ENCODE measurements at places on chromosomes 7 and 10.

- no peak for DNase-seq
Observed at GRCh38 chr7:3174515-3175284, 126.4 kb upstream of the SDK1 start.

DNA sequence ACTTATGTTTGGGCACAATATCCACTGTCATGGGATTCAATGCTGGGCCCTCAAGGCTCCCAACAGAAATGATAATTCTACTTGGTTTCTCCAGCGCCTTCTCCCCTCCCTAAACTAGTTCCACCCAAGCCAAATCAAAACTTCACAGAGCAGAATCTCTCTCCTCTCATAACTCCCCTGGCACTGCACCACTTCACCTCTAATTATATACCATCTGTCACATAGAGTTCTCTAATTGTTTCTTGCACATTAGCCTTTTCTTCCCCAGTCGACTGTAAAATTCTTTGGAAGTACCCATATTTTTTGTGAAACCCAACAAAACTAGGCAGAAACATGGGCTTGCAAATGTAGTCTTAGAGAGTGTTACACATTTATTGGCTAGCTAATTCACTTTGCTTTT, 8.1 kb downstream of the SGMS1 start:
- DNase-seq = no peak

DNA sequence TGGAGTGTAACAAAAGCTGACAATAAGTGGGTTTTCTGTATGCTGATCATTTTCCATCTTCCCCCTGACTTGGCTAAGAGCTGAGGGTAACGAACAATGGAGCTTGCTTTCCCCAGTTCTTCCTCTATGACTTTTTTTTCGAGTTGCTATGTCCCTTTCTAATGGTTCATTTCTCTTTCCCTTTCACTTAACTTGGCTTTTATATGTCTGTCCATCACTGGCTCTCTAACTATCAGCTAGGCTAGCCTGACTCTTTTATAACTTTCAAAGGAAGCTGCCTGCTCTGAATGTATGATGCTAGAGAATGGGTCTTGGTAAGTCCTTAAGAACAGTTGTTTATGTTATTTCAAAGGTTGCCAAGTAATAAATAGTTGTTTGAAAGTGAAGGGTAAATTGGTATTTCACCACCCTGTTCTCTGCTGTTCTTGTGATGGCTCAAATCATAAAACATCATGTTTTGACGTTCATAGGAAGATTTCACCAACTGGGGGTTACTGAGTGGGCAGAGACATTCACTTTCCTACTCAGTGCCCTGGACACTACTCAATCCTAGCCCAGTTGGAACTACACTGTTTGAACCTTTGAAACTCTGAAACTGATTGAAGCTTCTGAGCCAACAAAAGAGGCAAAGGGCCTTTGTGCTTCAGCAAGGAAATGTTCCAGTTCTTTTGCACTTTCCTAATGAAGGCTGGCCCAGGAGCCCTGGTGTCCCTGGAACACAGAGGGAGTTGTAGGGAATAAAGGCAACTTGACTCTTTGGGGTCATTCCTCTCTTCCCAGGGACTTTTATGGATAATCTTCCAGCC, 85.4 kb upstream of the PHYHIPL start:
- no peak for DNase-seq

DNA sequence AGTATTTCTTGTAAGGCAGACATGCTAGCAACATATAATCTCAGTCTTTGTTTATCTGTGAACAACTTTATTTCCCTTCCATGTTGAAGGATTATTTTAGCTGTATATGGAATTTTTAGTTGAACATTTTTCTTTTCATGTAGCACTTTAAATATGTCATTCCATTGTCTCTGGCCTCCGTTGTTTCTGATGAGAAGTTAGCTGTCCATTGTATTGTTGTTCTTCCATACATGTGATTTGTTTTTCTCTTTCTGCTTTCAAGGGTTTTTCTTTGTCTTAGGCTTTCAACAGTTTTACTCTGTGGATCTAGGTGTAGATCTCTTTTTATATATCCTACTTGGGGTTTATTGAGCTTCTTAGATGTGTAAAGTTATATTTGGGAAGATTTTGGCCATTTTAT, 66.3 kb upstream of the COMTD1 start:
- no peak for DNase-seq

DNA sequence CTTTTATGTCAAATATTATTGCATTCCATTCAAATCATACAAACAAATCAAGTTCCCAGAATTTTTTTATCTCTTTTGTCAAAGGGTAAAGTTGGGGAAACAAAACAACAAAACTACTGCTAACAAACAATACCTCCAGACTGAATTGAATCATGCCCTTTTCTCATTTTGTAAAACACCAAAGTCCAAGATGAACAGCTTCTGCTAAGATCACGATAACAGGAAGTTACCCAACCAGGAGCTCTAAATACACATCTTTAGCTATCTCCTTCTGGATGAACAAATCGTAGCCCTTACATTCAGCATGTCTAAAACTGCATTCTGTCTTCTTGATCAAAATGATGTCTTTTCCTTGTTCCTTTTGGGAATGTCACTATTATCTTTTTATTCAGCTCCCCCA, 97.4 kb downstream of the CTTNBP2 start:
- DNase-seq = no peak

- DNase-seq = no peak
Observed at GRCh38 chr10:112184052-112184371, 447 bp upstream of the GPAM start.

DNA sequence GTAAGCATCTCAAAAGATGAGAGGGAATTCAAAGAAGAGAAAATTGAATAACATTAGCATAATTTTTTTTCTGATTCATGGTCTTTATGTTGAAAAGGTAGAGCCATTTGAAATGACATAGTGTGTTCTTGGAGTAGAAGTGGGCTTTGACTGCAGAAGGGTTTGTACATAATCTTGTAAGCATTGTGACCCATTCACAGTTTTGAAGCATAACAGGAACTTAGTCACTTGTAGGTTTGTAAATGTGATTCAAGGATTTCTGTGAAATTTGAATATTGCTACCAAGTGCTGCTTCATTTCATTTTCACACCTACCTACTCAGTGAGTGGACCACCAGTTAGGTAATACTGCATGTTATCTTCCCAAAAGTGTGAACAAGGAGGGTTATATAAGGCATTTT, 68.6 kb downstream of the PON1 start:
- no peak for DNase-seq

DNA sequence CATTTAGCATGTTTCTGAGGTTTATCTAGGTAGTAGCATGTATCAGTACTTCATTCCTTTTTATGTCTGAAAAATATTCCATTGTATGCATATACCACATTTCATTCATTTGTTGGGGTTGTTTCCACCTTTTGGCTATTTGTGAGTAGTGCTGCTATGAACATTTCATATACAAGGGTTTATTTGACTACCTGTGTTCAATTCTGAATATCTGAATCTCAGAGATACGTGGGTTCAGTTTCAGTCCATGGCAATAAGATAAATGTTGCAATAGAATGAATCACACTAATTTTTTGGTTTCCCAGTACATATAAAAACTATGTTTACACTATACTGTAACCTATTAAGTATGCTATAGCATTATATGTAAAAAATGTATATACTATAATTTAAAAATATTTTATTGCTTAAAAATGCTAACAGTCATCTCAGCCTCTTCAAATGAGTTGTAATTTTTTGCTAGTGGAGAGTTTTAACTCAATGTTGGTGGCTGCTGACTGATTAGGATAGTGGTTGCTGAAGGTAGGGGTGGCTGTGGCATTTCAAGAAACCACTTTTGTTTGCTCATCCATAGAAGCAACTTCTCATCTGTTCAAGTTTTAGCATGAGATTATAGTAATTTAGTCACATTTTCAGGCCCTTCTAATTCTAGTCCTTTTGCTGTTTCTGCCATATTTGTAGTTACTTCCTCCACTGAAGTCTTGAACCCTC, 13.9 kb downstream of the PLEKHA1 start:
- DNase-seq = no peak

DNA sequence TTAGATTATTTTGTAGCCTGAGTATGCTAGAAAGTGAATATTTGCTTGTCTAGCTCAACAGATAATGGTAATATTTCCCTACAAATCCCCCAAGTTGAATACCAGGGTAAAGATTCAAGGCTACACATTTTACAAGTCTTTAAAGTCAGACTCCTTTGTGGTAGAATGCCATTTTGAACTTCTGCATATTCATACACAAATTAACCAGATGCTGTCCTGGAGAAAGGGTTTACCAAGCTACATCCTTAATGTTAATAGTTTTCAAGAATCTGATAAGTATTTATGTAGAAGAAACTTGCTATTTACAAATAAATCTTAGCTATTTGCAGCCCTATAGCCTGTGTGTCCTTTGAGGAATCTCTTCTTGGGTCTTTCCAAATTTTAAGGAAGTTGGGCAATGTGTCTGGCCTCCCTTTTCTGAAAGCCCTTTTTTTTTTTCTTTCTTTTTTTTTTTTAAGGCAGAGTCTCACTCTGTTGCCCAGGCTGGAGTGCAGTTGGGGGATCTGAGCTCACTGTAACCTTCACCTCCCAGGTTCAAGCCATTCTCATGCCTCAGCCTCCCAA, 82.6 kb downstream of the CPEB3 start:
- no peak for DNase-seq

- DNase-seq = no peak
Observed at GRCh38 chr10:122055252-122055651, 66.3 kb downstream of the TACC2 start.

DNA sequence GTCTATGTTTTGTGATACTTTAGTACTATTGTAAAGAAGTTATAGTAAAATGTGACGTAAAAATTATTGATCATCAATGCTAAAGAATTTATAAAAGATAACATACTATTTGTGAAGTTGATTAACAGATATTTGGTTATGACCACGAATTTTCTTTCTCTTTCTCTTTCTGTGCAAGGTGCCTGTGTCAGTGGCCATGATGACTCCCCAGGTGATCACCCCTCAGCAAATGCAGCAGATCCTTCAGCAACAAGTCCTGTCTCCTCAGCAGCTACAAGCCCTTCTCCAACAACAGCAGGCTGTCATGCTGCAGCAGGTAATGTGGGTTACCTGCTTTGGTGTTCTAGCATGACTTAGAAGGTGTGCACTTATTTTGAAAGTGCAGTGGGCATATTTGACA, 213.7 kb downstream of the FOXP2 start:
- no peak for DNase-seq

GRCh38 chr7:52317921-52318320, 717.5 kb upstream of the POM121L12 start:
- no peak for DNase-seq

DNA sequence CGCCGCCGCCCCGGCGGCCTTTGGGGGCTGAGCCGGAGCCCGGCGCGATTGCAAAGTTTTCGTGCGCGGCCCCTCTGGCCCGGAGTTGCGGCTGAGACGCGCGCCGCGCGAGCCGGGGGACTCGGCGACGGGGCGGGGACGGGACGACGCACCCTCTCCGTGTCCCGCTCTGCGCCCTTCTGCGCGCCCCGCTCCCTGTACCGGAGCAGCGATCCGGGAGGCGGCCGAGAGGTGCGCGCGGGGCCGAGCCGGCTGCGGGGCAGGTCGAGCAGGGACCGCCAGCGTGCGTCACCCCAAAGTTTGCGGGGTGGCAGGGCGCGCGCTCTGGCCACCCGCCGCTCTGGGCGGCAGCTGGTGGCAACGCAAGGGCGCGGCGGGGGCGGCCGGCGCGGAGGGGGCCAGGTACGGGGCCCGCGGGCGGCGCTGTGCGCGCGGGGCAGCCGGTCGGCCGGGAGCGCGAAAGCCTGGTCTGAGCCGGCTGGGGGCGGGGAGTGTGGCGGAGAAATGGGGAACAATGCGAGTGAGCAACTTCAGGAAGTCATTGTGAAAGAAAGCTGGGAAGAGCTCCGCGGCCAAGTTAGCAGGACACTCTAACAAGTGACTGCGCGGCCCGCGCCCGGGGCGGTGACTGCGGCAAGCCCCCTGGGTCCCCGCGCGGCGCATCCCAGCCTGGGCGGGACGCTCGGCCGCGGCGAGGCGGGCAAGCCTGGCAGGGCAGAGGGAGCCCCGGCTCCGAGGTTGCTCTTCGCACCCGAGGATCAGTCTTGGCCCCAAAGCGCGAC, at the start of gene IKZF1:
Gene IKZF1 (plus strand): TSS at position 588 of the 782 bp plus-strand sequence. CDS start 14,346 bp downstream, outside the sequence.
- DNase-seq = peak; percentile 31

DNA sequence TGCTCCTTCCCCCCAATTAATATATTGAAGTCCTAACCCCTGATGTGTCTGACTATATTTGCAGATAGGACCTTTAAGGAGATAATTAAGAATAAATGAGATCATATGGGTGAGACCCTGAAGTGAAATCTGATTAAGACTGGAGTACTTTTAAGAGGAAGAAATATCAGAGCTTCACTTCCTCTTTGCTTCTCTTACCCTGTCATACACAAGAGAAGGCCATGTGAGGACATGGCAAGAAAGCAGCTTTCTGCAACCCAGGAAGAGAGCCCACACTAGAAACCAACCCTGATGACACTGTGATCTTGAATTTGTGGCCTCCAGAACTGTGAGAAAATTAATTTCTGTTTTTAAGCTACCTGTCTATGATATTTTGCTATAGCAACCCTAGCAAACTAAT, 44.2 kb downstream of the JMJD1C start:
- no peak for DNase-seq

DNA sequence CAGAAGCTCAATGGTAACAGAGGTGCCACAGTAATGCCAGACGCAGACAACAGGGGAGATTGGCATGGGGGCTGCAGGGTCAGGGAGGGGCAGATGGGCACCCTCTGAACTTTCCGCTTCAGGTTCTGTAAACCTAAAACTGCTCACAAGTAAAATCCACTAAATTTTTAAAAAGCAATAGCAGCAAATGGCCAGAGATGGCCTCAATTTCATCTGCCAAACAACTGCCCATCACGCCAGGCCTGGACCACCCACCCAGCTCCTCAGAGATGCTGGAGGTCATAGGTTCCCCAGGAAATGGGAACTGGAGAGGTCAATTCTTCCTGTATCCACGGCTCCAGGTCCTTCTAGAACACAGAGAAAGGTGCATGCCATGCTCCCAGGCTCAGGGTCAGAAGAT, 76.1 kb downstream of the PRKAG2 start:
- no peak for DNase-seq

- no peak for DNase-seq
Observed at GRCh38 chr10:118587881-118588651, 7.4 kb downstream of the PRLHR start.

DNA sequence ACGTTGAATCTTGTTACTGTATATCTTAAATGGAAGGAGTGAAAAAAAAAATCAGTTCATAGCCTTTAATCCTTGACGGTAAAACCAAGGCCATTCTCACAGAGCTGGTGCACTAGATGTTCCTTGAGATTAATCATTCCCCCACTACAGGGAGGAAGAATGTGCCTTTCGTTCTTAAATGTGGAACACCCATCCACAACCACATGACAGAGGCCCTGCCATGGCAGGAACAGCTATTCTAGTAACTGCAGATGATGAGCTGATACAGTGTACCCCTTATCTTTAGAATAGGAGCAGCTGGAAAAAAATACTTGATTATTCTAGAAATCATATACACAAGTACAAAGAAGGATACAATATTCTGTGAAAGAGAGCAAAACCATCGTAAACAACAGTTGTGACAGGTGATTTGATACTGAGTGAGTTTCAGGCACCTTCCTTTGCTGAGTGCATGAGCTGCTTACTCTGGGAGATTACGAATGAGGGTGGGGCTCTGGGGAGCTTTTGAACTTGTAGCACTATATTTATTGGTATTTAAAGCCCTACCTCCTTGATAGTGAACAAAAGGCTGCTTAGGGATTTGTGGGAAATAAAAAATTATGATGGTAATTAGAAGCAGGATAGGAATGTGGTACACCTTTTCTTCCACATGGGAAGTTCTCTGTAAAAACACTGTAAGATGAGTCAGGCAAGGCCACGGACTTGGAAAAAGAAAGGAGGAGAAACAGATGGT, 244.4 kb upstream of the SLC26A5 start:
- no peak for DNase-seq
